Neural progenitor cell (in vitro differentiated cells): ENCODE measurements at places on chromosomes 2 and 18. TPM values are rescaled to one million over a fixed set of nuclear protein-coding genes. Genes with fewer than 3 reads are reported as not detected.

POTEJ gene
- 0.21 TPM in 1 of 2 replicates, not detected in the other for total RNA-seq

GKN2 gene
- total RNA-seq: not detected in 2 replicates

AOX1 gene
- total RNA-seq: 5.7 and 6.2 TPM in 2 replicates

ABCG8 gene
- total RNA-seq: not detected in 2 replicates

ANKRD29 gene
- 0.65 and 0.81 TPM in 2 replicates for total RNA-seq

MC4R gene
- total RNA-seq: 0.15 and 0.19 TPM in 2 replicates

OBSL1 gene
- total RNA-seq: 31.0 and 111 TPM in 2 replicates

SCG2 gene
- 0.04 and 0.25 TPM in 2 replicates for total RNA-seq

RAD51AP2 gene
- total RNA-seq: 0.31 and 1.2 TPM in 2 replicates

KLF7 gene
- 5.2 and 7.2 TPM in 2 replicates for total RNA-seq

CCDC178 gene
- total RNA-seq: 0.31 and 0.51 TPM in 2 replicates

LRRC30 gene
- total RNA-seq: not detected in 2 replicates

AQP4 gene
- 0.09 and 0.12 TPM in 2 replicates for total RNA-seq

LOXL3 gene
- total RNA-seq: 24.2 and 39.1 TPM in 2 replicates

GRP gene
- total RNA-seq: 2.1 TPM in 1 of 2 replicates, not detected in the other

SEMA4F gene
- 3.5 and 11.3 TPM in 2 replicates for total RNA-seq

CYP27C1 gene
- 3.0 and 3.8 TPM in 2 replicates for total RNA-seq

TMEM200C gene
- 1.4 and 7.5 TPM in 2 replicates for total RNA-seq

KIAA1328 gene
- total RNA-seq: 11.5 and 15.0 TPM in 2 replicates

HOXD13 gene
- total RNA-seq: not detected in 2 replicates

SLC39A10 gene
- total RNA-seq: 179 and 253 TPM in 2 replicates

FAM161A gene
- 19.6 and 23.3 TPM in 2 replicates for total RNA-seq

TUBA4B gene
- not detected in 2 replicates for total RNA-seq

RPIA gene
- 9.9 and 11.5 TPM in 2 replicates for total RNA-seq

SIX3 gene
- total RNA-seq: 14.5 and 28.8 TPM in 2 replicates

CTAGE1 gene
- total RNA-seq: not detected in 2 replicates

TUBA3E gene
- total RNA-seq: not detected in 2 replicates

TAF4B gene
- total RNA-seq: 6.9 and 9.1 TPM in 2 replicates

CCDC74A gene
- 25.6 and 64.7 TPM in 2 replicates for total RNA-seq

ANTXR1 gene
- 6.5 and 6.7 TPM in 2 replicates for total RNA-seq

MYOM1 gene
- 0.45 and 1.4 TPM in 2 replicates for total RNA-seq

PLEKHH2 gene
- total RNA-seq: 7.9 and 11.2 TPM in 2 replicates

ACSL3 gene
- 80.6 and 106 TPM in 2 replicates for total RNA-seq

HOXD10 gene
- total RNA-seq: not detected in 2 replicates

ERBB4 gene
- 0.59 and 1.5 TPM in 2 replicates for total RNA-seq

CYS1 gene
- total RNA-seq: 0.56 TPM in 1 of 2 replicates, not detected in the other
